IPS DF 6.9 (cell line): ENCODE measurements at places on chromosomes 4 and X.

- H3K27me3 ChIP-seq, result no peaks in the 10 kb centered on the region
- H3K4me1 ChIP-seq, result no peaks in the 10 kb centered on the region
- DNase-seq, result no peak
Observed at GRCh38 chrX:41338436-41338835, 4.5 kb downstream of the DDX3X start.

DNA sequence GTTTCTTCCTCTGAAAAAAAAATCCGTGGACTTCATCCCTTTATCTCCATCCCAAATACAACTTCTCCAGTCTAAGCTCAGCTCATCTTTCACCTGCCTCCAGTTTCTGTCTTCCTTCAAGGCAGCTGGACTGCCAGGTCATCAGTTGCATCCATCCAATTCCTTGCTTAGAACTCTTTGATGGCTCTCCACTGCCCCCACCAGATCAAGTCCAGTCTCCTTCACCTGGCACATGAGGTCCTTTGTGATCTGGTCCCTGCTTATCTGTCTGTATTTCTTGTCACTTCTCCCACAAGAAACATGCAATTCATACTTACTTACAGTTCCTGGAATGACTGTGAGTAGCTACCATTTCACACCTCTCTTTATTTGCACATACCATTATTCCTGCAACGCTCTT, 33.8 kb downstream of the OTUD6A start:
- no peak overlapping the region for H3K4me3 ChIP-seq
- no peaks in the 10 kb centered on the region for H3K4me1 ChIP-seq
- no peaks in the 10 kb centered on the region for H3K36me3 ChIP-seq
- no peak for DNase-seq

GRCh38 chrX:109533631-109534030, 3.0 kb upstream of the NXT2 start:
- no peaks in the 10 kb centered on the region for H3K36me3 ChIP-seq
- H3K4me3 ChIP-seq, result no peak overlapping the region
- no peaks in the 10 kb centered on the region for H3K4me1 ChIP-seq
- H3K27ac ChIP-seq, result no peak overlapping the region

DNA sequence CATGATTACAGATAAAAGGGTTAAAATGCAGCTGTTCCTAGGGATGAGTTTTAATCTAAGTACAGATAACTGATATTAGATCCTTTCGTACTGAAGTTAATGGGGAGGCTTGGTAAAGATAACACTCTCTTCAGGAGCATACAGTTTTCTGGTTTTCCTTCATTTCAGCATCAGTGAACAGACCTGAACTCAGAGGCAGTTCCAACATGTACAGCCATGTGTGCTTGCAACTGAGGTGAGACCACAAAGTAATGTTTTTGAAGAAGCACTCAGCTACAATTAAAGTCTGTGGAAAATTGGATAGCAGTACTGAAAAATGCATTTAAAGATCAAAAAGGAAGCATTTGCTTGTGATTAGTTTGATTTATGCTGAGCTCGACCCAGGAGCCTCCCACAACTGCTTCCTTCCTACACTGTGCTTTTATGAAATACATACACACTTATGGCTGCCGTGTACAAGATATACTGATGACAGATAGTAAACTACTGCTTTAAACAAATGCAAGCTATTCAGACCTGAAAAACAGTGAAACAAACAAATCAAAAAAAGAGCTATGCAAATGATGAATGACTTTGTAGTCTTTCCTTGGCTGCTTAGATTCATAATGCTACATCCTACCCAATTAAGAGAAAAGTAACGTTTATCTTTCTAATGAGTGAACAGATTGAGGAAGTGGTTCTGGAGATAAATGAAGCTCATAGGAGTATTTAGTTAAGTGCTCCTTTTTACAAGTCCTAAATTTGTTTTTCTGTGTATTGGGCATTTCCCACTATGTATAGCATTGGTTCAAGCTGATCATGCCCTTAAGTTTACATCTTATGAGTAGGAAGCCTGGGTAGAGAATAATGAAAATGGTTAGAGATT, 68.4 kb downstream of the PDLIM5 start:
- H3K36me3 ChIP-seq, result no peaks in the 10 kb centered on the region
- H3K27ac ChIP-seq, result no peak overlapping the region
- H3K4me1 ChIP-seq, result no peaks in the 10 kb centered on the region; the same call in 1 of the 2 replicates
- H3K4me3 ChIP-seq, result no peak overlapping the region

DNA sequence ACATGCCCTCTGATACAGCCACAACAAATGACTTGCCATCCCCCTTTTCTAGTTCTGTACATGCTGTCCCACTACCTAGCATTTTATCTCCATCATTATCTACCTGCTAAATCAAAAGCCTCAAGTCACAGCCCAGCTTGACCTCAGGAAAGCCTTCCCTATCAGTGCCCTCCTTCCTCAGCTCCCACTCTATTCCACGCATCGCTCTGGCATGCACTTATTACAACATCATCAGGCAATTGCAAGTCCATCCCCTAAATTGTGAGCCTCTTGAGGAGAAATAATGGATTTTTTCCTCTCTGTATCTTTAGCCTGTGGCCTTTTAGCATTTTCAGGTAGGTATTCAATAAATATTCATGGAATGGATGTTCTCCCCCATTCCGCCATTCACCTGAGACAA, 5.7 kb downstream of the ARL13A start:
- no peaks in the 10 kb centered on the region for H3K36me3 ChIP-seq
- DNase-seq, result no peak

DNA sequence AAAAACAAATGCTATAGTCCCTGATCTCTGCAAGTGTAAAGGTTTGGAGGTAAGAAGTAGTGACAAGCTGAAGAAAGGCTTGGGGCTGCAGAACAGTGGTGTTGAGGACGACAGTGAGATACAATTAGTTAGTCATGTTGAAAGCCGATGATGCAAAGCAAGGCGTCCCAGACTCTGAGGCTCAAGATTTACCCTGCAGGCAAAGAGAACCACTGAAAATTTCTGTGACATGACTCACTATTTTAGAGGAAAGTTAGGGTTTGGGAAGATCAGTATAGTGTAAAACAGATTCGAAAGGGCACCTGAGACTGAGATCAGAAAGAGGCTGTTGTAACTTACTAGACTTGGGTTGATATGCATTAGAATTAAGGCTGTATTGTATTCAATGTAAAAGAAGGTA, 281.3 kb upstream of the FTHL17 start:
- no peak overlapping the region for H3K4me3 ChIP-seq
- no peaks in the 10 kb centered on the region for H3K4me1 ChIP-seq
- H3K27ac ChIP-seq, result no peak overlapping the region
- no peaks in the 10 kb centered on the region for H3K36me3 ChIP-seq
- no peak for DNase-seq

DNA sequence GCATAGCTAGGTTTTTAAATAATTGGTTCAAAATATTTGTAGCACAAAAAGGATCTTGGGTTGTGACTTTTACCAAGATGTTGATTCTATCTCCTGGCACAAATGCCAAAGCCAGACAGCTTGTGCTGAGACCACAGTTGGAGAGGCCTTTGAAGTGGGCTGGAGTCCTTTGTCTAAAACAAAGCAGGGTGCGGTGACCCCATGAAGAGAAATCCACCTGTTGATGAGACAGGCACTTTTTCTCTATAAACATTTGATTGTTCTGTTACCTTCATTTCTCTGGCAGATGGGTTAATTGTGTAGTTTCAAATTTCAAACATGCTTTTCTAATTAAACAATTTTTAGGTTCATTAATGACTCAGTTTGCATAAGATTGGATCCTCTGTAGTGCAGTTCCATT, 56.7 kb downstream of the STOX2 start:
- H3K36me3 ChIP-seq, result no peaks in the 10 kb centered on the region
- H3K27ac ChIP-seq, result no peak overlapping the region
- H3K4me3 ChIP-seq, result no peak overlapping the region
- H3K27me3 ChIP-seq, result no peaks in the 10 kb centered on the region

DNA sequence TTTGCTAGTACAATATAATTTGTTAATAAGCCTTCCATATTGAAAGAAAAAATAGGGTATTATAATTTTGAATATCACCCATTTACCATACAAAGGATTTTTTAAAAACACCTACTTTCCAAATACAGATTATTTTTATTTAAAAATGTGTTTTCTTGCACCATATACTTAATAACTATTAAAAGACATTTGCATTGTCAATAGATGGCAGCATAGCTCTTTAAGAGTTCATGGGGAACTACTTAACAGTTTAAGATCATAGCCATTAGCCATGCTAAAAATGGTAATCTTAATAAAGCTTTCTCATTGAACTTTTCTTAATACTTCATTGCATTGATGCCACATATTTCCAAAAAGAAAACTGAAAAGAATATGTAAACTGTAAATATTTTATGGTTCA, 1995.9 kb downstream of the C4orf33 start:
- no peaks in the 10 kb centered on the region for H3K27me3 ChIP-seq
- H3K4me1 ChIP-seq, result no peaks in the 10 kb centered on the region
- no peak overlapping the region for H3K4me3 ChIP-seq
- no peak overlapping the region for H3K27ac ChIP-seq
- no peak for DNase-seq

- no peak overlapping the region for H3K27ac ChIP-seq
- H3K4me3 ChIP-seq, result no peak overlapping the region
- no peaks in the 10 kb centered on the region for H3K27me3 ChIP-seq
- peak; percentile 13 for DNase-seq
- peaks cover 3% of the 10 kb centered on the region for H3K4me1 ChIP-seq
- no peaks in the 10 kb centered on the region for H3K36me3 ChIP-seq
Observed at GRCh38 chrX:73525928-73526690, 36.9 kb upstream of the CHIC1 start.

DNA sequence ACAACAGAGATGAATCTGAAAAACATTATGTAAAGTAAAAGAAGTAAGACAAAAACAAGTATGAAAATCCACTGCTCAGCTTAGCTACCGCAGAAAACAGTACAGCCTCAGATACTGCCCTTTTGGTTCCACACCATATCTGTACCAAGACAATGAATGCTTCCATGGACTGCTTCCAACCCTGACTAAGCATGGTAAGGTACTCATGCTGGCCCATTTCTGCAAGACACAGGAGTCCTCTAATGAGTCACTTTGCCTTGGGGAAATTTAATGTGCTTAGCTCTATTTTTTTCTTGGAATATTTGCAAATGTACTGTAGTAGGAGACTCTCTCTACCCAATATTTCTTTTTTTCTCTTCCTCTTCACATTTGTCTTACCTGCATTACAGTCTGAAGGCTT, 931.7 kb upstream of the HS3ST1 start:
- no peaks in the 10 kb centered on the region for H3K4me1 ChIP-seq
- no peaks in the 10 kb centered on the region for H3K27me3 ChIP-seq
- H3K4me3 ChIP-seq, result no peak overlapping the region
- no peaks in the 10 kb centered on the region for H3K36me3 ChIP-seq
- H3K27ac ChIP-seq, result no peak overlapping the region

DNA sequence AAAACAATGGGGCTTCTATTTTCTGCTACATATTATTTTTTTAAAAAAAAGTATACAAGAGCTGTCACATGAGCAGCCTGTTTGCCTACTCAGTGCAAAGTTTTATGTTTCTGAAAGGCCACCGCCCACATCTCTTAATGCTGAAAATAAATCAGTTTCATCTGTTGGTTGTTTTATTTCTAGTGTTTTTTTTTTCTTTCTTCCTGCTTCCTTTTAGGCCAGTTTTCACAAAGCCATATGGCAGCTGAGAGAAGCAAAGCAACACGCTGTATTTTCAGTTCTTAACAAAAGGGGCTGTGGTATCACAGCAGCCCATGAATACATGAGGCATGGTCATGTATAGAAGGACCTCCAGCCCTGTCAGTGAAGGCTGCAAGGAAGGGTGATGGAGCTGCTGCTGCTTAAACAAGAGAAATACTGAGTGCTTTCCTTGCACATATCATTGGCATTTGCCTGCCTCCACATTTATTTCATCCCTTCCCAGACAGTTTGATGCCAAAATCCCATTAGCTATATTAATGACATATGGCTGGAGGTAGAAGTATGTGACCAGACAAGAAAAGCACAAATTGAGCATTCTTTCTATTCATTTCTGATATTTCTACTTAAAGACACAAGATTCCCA, 172.5 kb downstream of the PCDH18 start:
- no peaks in the 10 kb centered on the region for H3K27me3 ChIP-seq
- H3K4me3 ChIP-seq, result no peak overlapping the region
- no peaks in the 10 kb centered on the region for H3K4me1 ChIP-seq

- no peaks in the 10 kb centered on the region for H3K36me3 ChIP-seq
- no peak overlapping the region for H3K4me3 ChIP-seq
- H3K27me3 ChIP-seq, result no peaks in the 10 kb centered on the region
- DNase-seq, result no peak
- H3K4me1 ChIP-seq, result no peaks in the 10 kb centered on the region
Observed at GRCh38 chr4:64000241-64000640, 409.0 kb downstream of the TECRL start.

GRCh38 chr4:5012244-5012898, 6.9 kb downstream of the CYTL1 start:
- no peaks in the 10 kb centered on the region for H3K4me1 ChIP-seq
- no peak overlapping the region for H3K27ac ChIP-seq
- no peaks in the 10 kb centered on the region for H3K36me3 ChIP-seq
- no peak for DNase-seq
- H3K27me3 ChIP-seq, result no peaks in the 10 kb centered on the region; the same call in 1 of the 2 replicates

- no peak for DNase-seq
- no peaks in the 10 kb centered on the region for H3K27me3 ChIP-seq
- no peaks in the 10 kb centered on the region for H3K4me1 ChIP-seq
- no peak overlapping the region for H3K4me3 ChIP-seq
- H3K36me3 ChIP-seq, result no peaks in the 10 kb centered on the region
Observed at GRCh38 chrX:17072721-17073230, 126.3 kb downstream of the REPS2 start.

DNA sequence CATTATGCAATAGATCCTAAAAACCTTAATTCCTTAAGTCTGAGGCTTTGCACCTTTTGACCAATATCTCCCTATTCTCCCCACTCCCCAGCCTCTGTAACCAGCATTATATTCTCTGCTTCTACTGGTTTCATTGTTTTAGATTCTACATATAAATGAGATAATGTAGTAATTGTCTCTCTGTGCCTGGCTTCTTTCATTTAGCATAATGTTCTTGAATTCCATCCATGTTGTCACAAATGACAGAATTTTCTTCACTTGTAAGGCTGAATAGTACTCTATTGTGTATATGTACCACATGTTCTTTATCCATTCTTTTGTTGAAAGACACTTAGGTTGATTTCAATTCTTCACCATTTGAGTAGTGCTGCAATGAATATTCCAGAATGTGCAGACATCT, 66.0 kb downstream of the MAGEC1 start:
- no peak overlapping the region for H3K4me3 ChIP-seq
- no peaks in the 10 kb centered on the region for H3K27me3 ChIP-seq
- no peaks in the 10 kb centered on the region for H3K4me1 ChIP-seq
- no peak overlapping the region for H3K27ac ChIP-seq

- H3K27ac ChIP-seq, result no peak overlapping the region
- no peaks in the 10 kb centered on the region for H3K36me3 ChIP-seq
- DNase-seq, result no peak
- no peaks in the 10 kb centered on the region for H3K27me3 ChIP-seq
Observed at GRCh38 chrX:150410513-150410912, 47.4 kb downstream of the MAMLD1 start.

GRCh38 chrX:9781941-9782340, 4.3 kb upstream of the SHROOM2 start:
- no peak overlapping the region for H3K4me3 ChIP-seq
- H3K36me3 ChIP-seq, result no peaks in the 10 kb centered on the region
- no peaks in the 10 kb centered on the region for H3K4me1 ChIP-seq

DNA sequence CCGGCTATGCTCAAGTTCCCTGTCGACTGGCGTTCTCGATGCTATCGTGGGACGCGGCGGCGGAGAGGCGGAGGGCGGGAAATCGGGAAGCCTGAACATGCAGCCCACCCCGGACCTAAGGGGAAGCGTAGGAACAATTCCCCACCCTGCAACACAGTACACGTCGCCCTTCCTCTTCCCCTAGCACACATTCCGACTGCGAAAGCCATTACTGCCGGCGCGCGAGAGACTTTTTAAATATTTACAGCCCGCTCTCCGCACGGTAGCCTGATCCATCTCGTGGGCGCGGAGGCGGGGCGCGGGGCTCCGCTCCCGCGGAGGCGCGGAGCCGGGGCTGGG, 48.1 kb upstream of the BCOR start:
- H3K27ac ChIP-seq, result no peak overlapping the region
- DNase-seq, result no peak
- H3K4me3 ChIP-seq, result peak overlapping the region; percentile 53; the same call in 1 of the 2 replicates
- H3K36me3 ChIP-seq, result no peaks in the 10 kb centered on the region
